Fibroblast of mammary gland (primary cell): ENCODE measurements at places on chromosomes 2 and 18.
A peak's percentile ranks its signal among the peaks of the same experiment; 100 is the strongest.

GRCh38 chr2:27216416-27217137 is 592 bp upstream of the CAD start:
- no peak for DNase-seq

- DNase-seq: no peak
Observed at GRCh38 chr2:78992807-78993517, 32.5 kb upstream of the REG3G start.

DNA sequence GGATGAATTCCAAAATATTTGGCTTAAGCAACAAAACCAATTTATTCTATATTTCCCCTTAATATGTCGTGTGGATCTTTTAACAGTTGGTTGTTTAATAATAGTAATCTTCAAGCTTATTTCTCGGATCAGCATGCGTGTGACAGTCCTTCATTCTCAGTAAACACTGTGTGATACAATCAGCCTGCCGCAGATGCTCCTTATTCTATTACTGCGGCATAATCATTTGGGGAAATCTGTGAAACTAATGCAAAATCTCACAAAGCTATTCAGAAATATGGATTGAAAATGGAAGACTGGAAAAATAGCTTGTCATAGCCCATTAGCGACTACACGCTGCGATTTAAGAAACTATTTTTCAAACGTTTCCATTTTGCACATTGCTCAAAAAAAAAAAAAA is 36.9 kb downstream of the LINC00305 start:
- DNase-seq: no peak

- no peak for DNase-seq
Observed at GRCh38 chr2:123566291-123566946, 458.7 kb upstream of the CNTNAP5 start.

GRCh38 chr2:185417111-185417510 is 321.5 kb upstream of the FSIP2 start:
- DNase-seq: peak; percentile 0

- no peak for DNase-seq
Observed at GRCh38 chr2:5846881-5847280, 154.7 kb downstream of the SOX11 start.

- no peak for DNase-seq
Observed at GRCh38 chr2:9573840-9574239, 18.2 kb upstream of the ADAM17 start.

- DNase-seq: peak; percentile 19
Observed at GRCh38 chr18:8300751-8301410, 308.4 kb upstream of the RAB12 start.

DNA sequence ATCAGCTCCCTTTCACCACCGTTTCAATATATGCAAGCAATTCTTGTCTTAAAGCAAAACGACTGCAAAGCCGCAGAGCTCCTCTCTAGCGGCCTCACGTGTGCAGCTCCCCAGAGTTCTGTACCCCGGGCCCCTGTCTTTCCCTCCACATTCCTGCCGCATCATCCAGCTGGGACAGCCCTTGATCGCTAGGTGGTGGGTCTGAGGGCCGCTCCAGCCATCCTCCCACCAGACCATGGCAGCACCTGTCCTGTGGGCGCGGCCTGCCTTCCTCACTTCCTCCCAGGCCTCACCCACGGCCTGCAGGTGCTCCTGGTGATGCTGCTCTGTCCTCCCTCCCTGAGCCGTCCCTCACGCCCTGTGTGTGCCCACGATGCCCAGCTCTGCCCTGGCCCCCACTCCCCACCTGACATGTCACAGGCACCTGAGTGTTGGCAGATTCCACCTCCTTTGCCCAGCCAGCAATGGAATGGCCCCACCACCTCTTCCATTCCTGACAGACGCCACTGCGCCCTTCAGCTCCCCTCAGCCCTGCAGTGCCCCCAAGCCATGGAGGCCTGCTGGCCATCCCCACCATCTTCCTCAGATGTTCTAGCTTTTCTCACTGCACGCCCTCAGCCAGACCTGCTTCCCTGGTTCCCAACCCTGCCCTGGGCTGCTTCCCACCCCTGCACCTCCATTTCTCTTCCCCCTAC is 15.3 kb upstream of the ALLC start:
- no peak for DNase-seq

DNA sequence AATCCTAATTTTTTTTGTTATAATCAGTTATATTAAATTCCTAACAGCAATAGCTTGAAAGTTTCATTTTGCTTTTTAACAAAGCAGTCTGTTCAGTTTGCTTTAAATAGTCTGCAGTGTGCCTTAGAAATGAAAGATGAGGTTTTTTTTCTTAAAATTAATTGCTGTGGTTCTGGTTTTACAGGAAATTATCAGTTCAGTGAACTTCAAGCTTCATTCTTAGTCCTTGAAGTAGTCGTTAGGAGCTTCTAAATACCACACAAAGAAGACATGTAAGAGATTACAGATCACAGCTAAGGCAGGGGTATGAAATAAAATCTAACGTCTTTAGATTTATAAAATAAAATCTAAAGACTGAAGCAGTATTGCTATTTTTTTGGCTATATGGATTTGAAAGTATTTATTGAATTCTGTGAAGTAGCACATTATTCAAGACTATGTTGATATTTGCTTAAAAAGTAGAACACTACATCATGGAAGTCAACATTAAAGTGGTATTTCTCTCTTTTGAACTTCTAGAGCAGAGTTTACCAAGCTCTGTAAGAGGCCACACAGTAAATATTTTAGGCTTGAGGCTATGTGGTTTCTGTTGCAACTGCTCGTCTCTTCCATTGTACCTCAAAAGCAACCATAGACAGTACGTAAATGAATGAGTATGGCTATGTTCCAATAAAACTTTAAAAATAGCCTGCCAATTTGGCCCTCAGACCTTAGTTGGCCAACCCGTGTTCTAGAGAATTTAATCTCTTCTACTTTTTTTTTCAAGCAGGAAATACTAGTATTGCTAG is 81.5 kb upstream of the STON1 start:
- DNase-seq: peak; percentile 89

- DNase-seq: peak; percentile 76
Observed at GRCh38 chr18:70423988-70424387, 135.1 kb downstream of the SOCS6 start.

- no peak for DNase-seq
Observed at GRCh38 chr2:196330645-196331044, 159.3 kb upstream of the STK17B start.

DNA sequence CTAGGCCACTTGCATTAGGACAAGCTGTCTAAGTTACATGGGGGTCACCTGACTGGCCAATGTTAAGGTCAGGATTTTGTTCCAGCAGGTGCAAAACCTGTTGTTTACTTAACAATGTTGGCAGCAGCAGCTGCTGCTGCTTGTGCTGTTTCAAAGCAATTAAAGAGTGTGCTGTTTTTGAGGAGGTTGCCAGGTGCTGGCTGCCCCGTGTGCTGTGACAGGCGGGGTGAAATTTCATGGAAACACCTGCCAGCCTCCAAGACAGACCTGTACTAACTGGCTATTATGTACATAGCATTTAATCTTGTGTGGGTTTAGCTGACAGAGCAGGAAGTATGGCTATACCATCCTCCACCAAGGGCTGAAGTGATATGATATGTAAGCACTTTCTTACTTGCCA is 224.9 kb downstream of the ASXL3 start:
- DNase-seq: no peak

- DNase-seq: no peak
Observed at GRCh38 chr2:197208024-197208423, 102.6 kb downstream of the ANKRD44 start.

DNA sequence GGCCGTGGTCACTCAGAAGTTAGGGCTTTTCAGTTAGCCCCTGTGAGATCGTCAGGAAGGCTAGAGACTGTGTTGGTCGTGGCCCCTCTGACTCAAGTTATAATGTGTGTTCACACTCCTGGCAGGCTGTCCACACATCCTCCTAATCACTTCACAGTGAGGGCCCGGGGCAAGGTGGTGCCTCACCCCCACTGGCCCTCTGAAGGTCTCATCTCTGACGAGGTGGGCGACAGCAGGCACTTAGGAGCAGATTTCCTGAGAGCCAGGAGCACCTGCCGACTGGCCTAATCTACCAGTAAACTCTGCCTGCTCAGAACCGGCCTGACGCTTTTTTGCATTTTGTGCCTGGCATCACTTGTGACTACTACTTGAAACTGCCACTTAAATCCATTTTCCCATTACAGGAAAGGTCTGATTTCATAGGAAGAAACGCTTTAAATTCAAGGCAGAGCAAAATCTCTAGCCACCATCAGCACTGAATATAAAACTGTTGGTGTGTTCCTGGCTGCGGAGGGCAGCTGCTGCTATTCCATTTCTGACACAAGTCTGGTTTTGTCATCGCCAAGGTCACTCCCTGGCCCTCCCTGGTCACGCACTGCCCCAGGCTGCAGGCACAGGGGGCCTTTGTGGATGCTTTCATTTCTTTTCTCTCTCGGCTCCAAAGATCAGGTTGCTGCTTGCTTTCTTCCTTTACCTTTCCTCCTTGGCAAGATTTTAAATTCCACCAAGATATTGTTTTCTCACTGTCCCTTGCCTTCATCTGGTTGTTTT is 48.0 kb downstream of the RAB12 start:
- DNase-seq: no peak

GRCh38 chr2:60998628-60999545 is 18.6 kb upstream of the PEX13 start:
- DNase-seq: peak; percentile 68

GRCh38 chr2:10544252-10544651 is 96.1 kb upstream of the ODC1 start:
- DNase-seq: no peak

DNA sequence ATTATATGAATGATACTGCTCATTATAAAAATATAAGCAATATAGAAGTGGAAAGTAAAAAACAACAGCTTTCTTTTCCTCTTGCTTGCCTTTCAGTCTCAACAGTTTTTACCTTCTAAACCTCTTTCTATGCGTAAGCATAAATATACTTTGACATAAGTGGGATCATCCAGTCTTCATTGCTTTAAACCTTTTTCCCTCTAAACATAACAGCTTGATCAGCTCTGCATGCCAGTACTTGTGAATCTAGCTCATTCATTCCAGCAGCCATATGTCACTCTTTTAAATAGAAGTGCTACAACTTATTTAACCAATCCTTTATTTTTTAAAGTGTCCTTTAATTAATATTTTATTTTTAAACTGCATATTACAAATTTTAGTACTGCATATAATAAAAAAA is 88.1 kb downstream of the TTC27 start:
- no peak for DNase-seq
